ENCODE measurements at places on chromosomes 16 and 17. TPM values are rescaled to one million over a fixed set of nuclear protein-coding genes. Genes with fewer than 3 reads are reported as not detected.

The C16orf92 gene
- polyA plus RNA-seq: not detected

The ETV4 gene
- 49.7 TPM for polyA plus RNA-seq

The UTS2R gene
- not detected for polyA plus RNA-seq

The NACA2 gene
- not detected for polyA plus RNA-seq

The SSTR5 gene
- polyA plus RNA-seq: not detected

The SMPD3 gene
- polyA plus RNA-seq: 0.05 TPM

The DHRS7C gene
- not detected for polyA plus RNA-seq

The HCRT gene
- polyA plus RNA-seq: not detected

The NPIPA8 gene
- 0.88 TPM for polyA plus RNA-seq

The TBX2 gene
- polyA plus RNA-seq: 0.01 TPM

All from keratinocyte (primary cell).